ENCODE measurements at places on chromosomes 1 and 21. TPM values are rescaled to one million over a fixed set of nuclear protein-coding genes. Genes with fewer than 3 reads are reported as not detected.

Gene PGLYRP4
- total RNA-seq: not detected

- peak overlapping the region; percentile 56 for H3K27ac ChIP-seq
- DNase-seq: peak; percentile 29
- H3K36me3 ChIP-seq: peaks cover 29% of the 10 kb centered on the region
Measured at GRCh38 chr1:200837931-200838571, 34.7 kb upstream of the GPR25 start.

Gene C1orf56
- 0.74 TPM for total RNA-seq

- H3K27me3 ChIP-seq: no peaks in the 10 kb centered on the region
- no peak overlapping the region for H3K27ac ChIP-seq
- no peak for DNase-seq
- no peaks in the 10 kb centered on the region for H3K36me3 ChIP-seq
- H3K4me1 ChIP-seq: no peaks in the 10 kb centered on the region
Measured at GRCh38 chr1:225329041-225329440, 98.8 kb downstream of the LBR start.

Gene AKIRIN1
- 54.1 TPM for total RNA-seq

DNA sequence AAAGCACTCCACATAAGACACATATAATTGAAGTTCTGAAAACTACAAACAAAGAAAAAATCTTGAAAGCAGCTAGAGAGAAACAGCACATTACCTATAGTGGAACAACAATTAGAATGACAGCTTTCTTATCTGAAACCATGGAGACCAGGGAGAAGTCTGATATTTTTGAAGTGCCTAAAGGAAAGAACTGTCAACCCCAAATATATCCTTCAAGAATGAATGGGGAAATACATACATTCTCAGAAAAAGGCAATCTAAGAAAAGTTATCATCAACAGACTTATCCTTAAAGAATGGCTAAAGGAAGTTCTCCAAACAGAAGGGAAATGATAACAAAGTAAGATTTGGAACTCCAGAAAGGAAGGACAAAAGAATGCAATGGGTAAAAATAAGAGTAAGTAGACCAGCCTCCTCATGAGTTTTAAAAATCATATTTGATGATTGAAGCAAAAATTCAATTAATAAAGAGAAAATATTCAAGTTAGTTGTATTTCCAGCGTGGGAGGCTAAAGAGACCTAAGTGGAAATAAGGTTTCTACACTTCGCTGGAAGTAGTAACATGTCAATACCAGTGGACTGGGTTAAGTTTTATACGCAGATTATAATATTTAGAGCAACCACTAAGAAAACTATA is 170.8 kb upstream of the SAMSN1 start:
- no peak for DNase-seq
- no peaks in the 10 kb centered on the region for H3K36me3 ChIP-seq
- H3K27me3 ChIP-seq: 0 out of 2 replicates have a peak, but pooled peaks cover 2% of the 10 kb centered on the region
- no peak overlapping the region for H3K27ac ChIP-seq
- H3K4me1 ChIP-seq: no peaks in the 10 kb centered on the region

Gene DHCR24
- total RNA-seq: 65.8 TPM

DNA sequence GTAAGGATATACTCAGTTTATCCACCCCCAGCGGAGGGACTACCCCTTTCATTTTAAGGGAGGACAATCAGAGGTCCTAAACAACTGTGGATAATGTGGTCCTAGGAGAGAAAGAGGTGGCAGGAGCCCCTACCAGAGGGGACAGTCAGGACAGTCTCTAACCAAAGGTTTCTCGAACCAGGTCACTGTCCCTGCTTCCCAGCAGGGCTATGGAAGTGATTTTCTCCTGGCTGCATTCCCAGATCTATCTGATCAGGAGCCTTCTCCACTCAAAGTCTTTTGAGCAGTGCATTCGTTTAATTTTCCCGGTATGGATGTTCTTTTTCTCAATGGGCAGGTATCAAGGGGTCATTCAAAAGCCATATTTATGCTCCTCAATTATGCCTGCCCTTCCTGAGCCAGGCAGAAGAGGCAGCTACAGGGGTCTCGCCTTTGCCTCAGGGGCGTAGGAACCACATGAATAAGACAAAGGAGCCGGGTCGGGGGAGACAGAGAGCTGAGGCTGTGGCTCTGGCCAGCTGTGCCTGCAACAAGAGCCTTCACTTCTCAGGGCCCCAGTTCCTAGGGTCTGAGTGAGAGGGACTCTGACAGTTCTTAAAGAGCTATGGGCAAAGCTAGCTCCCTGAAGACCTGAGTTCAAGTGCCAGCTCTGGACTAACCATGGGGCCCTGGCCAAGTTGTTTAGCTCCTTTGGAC is 62.5 kb upstream of the DMRTB1 start:
- no peak overlapping the region for H3K27ac ChIP-seq
- DNase-seq: no peak
- no peaks in the 10 kb centered on the region for H3K36me3 ChIP-seq
- H3K27me3 ChIP-seq: no peaks in the 10 kb centered on the region
- H3K4me1 ChIP-seq: no peaks in the 10 kb centered on the region

GRCh38 chr21:36821032-36821299 is 122.1 kb downstream of the SIM2 start:
- no peak for DNase-seq
- no peak overlapping the region for H3K4me3 ChIP-seq
- 0 out of 2 replicates have a peak overlapping the region, but pooled peaks have one; percentile 10 for H3K27ac ChIP-seq
- H3K27me3 ChIP-seq: no peaks in the 10 kb centered on the region

GRCh38 chr1:54379555-54380289 is 26.5 kb downstream of the SSBP3 start:
- H3K4me3 ChIP-seq: no peak overlapping the region
- peaks cover 48% of the 10 kb centered on the region for H3K4me1 ChIP-seq
- no peaks in the 10 kb centered on the region for H3K27me3 ChIP-seq
- no peak for DNase-seq

Gene TAGLN2
- 809 TPM for total RNA-seq

Gene TSNAX
- total RNA-seq: 52.2 TPM

DNA sequence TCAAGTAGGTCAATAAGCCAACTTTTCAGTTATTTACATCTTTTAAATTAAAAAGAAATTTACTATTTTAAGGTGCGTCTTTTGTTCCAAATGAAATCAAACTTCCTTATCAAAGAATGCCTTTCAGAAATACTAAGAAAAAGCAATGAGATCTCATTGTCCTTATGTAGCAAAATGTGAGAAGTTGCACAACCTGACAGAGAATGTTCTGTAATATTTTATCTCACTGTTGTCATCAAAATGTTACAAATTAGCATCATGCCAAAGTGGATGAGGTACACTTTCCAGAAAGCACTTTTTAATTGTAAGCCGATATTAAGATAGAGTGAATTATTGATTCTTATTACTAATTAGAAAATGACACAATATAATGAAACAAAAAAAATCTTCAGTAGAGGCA is 50.4 kb downstream of the KCNT2 start:
- H3K27ac ChIP-seq: no peak overlapping the region
- no peak overlapping the region for H3K4me3 ChIP-seq
- H3K36me3 ChIP-seq: no peaks in the 10 kb centered on the region
- DNase-seq: no peak

DNA sequence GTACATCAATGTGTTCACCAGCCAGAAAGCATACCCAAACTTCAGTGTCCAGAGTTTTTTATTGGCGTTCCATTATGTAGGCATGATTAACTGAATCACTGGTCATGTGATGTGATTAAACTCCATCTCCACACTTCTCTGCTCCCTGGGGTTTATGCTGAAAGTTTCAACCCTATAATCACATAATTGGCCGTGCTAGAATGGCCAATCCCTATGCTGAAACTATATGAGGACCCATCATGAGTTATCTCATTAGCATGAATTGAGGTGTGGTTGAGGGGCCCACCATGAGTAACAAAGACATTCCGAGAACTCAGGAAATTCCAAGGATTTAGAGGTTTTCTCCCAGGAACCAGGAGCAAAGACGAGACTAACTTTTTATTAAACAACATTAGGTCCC is 31.8 kb upstream of the FBXO28 start:
- no peaks in the 10 kb centered on the region for H3K27me3 ChIP-seq
- DNase-seq: peak; percentile 48
- H3K4me3 ChIP-seq: no peak overlapping the region

DNA sequence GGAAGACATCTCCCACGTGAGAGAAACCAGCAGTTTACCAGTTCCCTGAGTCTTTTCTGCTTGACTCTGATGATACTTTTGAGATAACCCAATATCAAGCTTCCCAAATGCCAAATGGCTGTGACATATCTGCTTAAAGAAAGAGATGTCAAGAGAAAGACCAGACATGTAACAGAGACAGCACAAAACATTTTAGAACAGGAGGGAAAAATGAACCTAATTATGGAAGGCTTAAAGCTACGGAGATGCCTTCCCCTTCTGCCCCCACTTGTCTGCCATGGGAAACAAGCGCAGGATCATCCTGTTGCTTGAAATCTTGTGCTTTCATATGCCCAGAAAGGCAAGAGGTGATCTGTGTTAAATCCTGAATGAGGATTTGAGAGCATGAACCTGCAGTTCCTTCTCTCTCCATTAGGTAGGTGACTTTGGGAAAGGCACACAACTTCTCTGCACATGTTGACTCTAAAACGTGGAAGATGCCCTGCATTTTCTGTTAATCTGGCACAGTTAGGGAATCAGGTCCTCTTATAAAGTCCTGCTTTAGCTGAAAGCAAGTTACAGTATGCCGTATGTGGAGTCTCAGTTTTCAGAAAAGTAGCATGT is 46.7 kb upstream of the MTR start:
- no peaks in the 10 kb centered on the region for H3K4me1 ChIP-seq
- DNase-seq: no peak
- peaks cover 7% of the 10 kb centered on the region for H3K27me3 ChIP-seq
- no peak overlapping the region for H3K4me3 ChIP-seq
- no peak overlapping the region for H3K27ac ChIP-seq
- no peaks in the 10 kb centered on the region for H3K36me3 ChIP-seq

- no peak overlapping the region for H3K27ac ChIP-seq
- peaks cover 45% of the 10 kb centered on the region for H3K36me3 ChIP-seq
- no peak overlapping the region for H3K4me3 ChIP-seq
- H3K4me1 ChIP-seq: peaks cover 19% of the 10 kb centered on the region
- no peaks in the 10 kb centered on the region for H3K27me3 ChIP-seq
Measured at GRCh38 chr1:36391271-36391670, 5.5 kb upstream of the STK40 start.

GRCh38 chr1:32219022-32219421 is 3.1 kb downstream of the TMEM234 start:
- no peak for DNase-seq
- H3K36me3 ChIP-seq: peaks cover 63% of the 10 kb centered on the region
- H3K27me3 ChIP-seq: no peaks in the 10 kb centered on the region
- H3K4me3 ChIP-seq: no peak overlapping the region

Gene MEX3A
- total RNA-seq: 0.13 TPM

DNA sequence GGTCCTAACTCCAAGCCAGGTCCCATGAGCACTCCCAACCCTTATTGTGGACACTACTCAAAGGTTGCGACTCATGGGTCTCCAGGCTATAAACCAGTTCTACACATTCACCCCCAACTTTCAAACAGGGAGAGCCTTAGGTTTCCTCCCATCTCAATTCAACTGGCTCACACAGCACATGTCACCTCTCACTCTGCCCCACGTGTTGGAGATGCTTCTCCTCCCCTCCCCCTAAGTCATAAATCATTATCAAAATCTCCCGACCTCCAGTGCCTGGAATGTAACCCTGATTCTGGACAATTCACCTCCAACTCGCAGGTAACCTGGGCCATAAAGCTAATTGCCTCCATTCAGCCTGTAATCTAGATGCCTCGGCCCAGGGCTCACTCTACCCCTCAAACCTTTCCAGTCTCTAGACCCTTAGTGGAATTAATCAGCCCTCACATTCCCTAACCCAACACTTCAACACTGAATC is 595 bp downstream of the AK2 start:
- H3K27ac ChIP-seq: peak overlapping the region; percentile 84
- no peak for DNase-seq
- peak overlapping the region; percentile 65 for H3K4me3 ChIP-seq
- peaks cover 8% of the 10 kb centered on the region for H3K4me1 ChIP-seq
- H3K36me3 ChIP-seq: peaks cover 29% of the 10 kb centered on the region

Gene TMEM52
- total RNA-seq: 0.87 TPM

DNA sequence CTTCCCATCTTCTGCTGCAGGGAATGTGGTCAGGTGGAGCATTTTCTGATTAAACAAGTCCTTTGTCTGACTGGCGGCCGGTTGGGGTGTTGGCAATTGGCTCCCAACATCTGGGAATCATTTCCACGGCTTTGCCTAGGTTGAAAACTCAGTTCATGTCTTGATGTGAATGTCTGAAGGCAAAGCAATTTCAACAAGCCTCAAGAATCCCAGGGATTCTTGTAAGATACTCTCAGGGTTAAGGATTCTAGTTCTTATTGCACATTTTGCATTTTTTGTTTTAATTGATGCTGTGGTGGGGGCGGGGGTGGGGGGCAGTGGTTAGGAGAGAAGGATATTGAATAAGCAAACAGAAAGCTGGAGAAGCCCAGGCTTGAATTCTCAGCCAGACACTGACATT is 273.9 kb downstream of the KIF26B start:
- no peaks in the 10 kb centered on the region for H3K27me3 ChIP-seq
- no peak for DNase-seq
- no peaks in the 10 kb centered on the region for H3K4me1 ChIP-seq
- no peaks in the 10 kb centered on the region for H3K36me3 ChIP-seq

DNA sequence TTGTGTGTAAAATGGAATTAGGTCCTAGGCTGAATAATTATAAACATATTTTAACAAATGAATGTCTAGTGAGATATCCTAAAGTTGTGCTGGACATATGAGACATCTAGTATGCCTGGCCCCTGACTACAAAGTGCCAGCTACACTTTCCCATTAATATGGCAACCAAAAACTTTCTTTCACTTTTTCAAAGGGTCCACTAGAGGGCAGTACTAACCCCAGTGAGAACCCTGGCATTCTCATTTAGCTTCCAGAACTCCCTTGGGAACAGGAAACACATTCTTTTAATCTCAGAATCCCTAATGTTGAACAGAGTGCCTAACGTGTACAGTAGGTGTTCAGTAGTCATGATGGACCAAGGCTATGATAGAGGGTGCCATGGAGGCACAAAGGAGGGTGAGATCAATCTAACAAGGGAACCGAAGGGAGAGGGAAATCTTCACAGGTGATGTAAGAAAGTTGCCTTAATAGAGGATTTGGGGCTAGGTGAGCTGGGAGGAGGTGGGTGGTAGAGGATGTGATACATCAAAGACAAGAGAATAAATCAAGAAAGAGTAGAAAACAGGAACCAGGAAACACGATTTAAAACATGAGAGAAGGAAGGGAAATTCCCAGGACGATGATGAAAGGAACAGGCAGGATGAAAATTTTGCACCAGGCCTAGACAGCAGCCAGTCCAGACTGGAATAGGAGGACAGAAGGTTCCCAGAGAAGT is 41.6 kb downstream of the NSL1 start:
- peak; percentile 52 for DNase-seq
- H3K36me3 ChIP-seq: no peaks in the 10 kb centered on the region
- H3K4me1 ChIP-seq: peaks cover 9% of the 10 kb centered on the region
- no peak overlapping the region for H3K4me3 ChIP-seq
- H3K27me3 ChIP-seq: no peaks in the 10 kb centered on the region

Gene MNDA
- total RNA-seq: not detected

- H3K4me1 ChIP-seq: peaks cover 8% of the 10 kb centered on the region
- no peaks in the 10 kb centered on the region for H3K36me3 ChIP-seq
- DNase-seq: no peak
Measured at GRCh38 chr1:204373911-204374310, 14.2 kb upstream of the PLEKHA6 start.

GRCh38 chr1:66374561-66375111 is 159.3 kb upstream of the SGIP1 start:
- no peaks in the 10 kb centered on the region for H3K27me3 ChIP-seq
- no peak overlapping the region for H3K27ac ChIP-seq
- peaks cover 29% of the 10 kb centered on the region for H3K36me3 ChIP-seq
- no peak overlapping the region for H3K4me3 ChIP-seq
- no peak for DNase-seq

Gene LCE3C
- not detected for total RNA-seq

Gene GJA8
- total RNA-seq: not detected

- no peak overlapping the region for H3K27ac ChIP-seq
- no peaks in the 10 kb centered on the region for H3K36me3 ChIP-seq
- no peak for DNase-seq
- H3K4me1 ChIP-seq: no peaks in the 10 kb centered on the region
- no peak overlapping the region for H3K4me3 ChIP-seq
- H3K27me3 ChIP-seq: no peaks in the 10 kb centered on the region
Measured at GRCh38 chr1:177772386-177772960, 197.4 kb downstream of the SEC16B start.

Data from SJSA1 (cell line).